ENCODE measurements at places on chromosomes 6 and 20.
A peak's percentile ranks its signal among the peaks of the same experiment; 100 is the strongest.

GRCh38 chr20:14649662-14650061, 312.2 kb upstream of the FLRT3 start:
- DNase-seq = no peak

DNA sequence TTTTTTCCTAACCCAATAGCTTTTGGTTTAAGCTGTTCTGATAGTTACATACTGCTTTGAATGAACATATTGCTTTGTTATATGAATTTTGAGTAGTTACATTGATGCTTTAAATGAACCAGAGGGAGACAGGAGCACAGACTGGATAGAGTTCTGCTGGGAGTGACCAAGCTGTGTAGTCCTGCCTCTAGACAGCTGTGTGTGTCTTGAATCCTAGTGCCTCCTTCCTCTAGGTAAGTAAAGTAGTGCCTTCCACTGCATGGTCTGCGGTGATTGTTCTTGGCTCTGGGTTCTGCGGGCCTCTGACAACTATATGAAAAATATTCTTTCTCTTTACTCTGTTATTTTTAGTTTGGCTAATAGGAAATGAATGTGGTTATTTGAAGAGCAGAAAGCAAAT, 46.0 kb upstream of the ADGRG6 start:
- no peak for DNase-seq

- DNase-seq = no peak
Measured at GRCh38 chr6:71478834-71479541, 190.4 kb downstream of the OGFRL1 start.

DNA sequence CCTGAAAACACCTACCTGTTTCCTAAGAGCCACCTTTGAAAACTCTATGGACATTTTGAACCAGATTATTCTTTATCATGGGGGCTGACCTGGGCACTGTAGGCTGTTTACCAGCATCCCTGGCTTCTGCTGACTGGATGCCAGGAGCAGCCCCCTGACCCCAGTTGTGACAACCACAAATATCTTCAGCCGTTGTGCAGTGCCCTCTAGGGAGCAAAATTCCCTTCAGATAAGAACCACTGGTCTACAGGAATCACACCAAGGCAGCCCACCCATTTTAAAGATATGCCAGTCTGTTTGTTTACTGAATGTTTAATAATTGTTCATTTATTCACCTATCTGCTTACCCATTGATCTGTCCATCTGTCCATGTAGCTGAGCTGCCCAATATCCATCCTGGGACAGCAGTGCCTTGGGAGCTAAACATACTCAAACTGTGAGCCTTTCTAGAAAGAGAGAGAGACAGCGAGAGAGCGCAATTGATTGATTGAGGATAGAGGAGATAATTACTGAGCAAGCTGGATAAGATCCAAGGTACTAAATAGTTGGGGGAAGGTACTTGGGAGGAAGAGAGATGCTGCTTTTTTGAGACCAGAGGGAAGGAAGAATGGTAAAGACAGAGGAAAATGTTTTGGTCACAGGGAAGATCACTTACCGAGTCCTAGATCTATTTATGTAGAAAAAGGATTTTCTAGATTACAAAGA, 276.8 kb downstream of the NRN1 start:
- no peak for DNase-seq

DNA sequence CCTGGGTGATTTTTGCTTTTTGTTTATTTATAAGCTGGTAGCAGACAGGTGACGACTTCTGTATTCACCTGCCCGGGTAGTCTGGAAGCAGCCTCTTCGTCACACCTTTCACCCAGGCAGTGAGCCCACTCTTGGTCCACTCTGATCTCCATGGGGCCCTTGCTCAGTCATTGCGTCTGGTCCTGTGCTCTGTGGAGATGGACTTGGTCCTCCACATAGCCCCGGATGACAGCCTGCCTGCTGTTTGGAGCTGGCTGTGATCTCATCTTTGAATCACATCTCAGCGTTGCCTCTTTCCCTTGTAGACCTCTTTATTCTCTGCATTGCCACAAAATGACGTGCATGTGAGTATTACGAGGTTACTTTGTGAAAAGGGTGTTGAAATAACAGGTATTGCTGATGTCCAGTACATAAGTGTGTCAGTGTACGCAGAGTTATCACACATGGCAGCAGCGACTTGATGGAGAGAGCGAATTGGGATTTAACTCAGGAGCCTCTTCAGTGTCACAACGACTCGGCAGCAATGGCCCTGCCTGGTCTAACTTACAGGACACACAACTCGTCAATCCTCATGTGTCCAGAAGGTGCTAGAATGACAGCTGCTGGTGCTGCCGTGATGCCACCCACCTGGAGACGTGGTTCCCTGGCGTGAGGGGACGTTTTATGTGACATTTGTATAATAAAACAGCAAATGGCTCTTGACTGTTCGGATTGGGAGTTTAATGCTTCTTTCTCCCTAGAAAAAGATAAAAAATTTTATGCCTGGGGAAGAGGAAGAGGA, 24.2 kb upstream of the FRMD1 start:
- DNase-seq = no peak

GRCh38 chr6:27254566-27254965, 7.1 kb downstream of the PRSS16 start:
- DNase-seq = no peak

- DNase-seq = peak; percentile 49
Measured at GRCh38 chr6:149028767-149029405, 282.1 kb downstream of the UST start.

- no peak for DNase-seq
Measured at GRCh38 chr20:63551068-63551467, 2.9 kb upstream of the FNDC11 start.

DNA sequence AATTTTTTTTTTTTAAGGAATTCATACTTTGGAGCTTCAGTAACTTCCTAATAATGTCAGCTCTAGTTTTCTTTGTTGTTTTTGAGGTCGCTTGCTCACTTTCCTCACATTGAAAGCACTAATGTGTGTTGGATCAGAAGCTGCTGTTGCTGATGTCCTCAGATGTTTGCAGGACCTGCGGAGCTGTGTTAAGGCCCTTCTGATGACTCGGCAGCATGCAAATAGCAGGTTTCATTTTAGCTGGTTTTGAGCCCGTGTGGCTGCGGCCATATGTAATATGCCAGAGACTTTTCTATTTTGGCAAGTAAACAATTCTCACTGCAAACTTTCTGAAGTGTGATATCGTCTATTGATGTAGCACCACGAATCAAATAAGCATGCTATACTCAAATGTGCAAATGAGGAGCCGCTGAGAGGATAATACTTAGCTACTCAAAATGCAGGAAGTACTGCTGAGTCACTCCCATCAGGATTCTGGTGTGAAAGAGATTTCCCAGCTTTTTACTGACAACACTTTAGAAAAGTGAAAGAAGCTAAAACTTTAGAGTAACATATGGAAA, 187.8 kb downstream of the SASH1 start:
- no peak for DNase-seq

- no peak for DNase-seq
Measured at GRCh38 chr20:50636601-50637540, 54.5 kb downstream of the RIPOR3 start.

GRCh38 chr20:56573986-56574385, 40.9 kb downstream of the FAM209B start:
- no peak for DNase-seq

DNA sequence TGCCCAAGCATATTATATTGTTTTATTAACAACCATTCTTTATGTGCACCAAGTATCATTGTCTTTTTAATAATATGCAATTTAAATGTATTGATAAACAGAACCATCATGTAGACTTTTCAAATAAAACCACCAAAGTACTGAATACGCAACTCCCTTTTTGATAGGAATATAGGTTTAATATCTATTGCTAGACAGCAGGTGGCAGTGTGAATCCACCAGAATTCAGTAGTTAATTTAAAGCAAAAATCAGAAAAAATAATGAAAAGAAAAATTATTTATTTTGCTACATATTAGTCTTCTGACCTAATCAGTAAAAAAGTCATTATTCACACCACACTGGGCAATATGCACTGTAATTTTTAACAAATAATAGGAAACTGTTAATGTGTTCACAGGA, 143.7 kb downstream of the KLHL32 start:
- DNase-seq = no peak

GRCh38 chr6:133208183-133208755, 32.9 kb upstream of the EYA4 start:
- no peak for DNase-seq

DNA sequence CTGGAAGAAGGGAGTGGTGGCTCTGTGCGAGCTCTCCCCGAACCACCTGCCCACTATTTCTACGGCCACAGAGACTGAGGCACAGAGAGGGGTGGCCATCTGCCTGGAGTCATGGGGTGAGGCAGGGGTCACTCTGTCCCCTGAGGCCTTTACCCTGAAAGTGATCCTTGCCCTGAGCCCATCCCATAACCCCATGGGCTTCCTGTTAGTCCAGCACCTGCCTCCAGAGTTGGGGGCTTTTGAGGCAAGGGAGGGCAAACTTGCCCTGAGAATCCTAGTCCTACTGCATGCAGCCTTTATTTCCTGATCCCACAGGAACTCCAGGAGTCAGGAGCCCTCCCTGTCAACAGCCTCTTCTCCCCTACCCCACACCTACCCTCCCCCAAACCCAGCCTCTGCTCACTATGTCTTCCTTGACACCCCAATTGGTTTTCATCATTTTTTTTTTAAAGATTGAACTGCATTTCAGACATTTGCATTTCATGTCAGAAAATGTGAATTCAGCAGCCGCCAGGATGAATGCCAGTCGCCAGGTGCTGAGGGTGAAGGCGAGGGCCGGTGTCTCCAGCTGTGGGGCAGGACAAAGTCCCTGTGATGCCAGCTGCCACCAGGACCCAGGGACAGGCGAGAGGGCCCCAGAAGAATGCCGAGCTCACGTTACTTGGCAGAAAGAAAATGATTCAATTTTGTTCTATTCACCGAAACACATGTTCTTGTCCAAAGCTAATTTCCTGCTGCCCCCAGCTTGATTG, 47.6 kb upstream of the NNAT start:
- DNase-seq = no peak

DNA sequence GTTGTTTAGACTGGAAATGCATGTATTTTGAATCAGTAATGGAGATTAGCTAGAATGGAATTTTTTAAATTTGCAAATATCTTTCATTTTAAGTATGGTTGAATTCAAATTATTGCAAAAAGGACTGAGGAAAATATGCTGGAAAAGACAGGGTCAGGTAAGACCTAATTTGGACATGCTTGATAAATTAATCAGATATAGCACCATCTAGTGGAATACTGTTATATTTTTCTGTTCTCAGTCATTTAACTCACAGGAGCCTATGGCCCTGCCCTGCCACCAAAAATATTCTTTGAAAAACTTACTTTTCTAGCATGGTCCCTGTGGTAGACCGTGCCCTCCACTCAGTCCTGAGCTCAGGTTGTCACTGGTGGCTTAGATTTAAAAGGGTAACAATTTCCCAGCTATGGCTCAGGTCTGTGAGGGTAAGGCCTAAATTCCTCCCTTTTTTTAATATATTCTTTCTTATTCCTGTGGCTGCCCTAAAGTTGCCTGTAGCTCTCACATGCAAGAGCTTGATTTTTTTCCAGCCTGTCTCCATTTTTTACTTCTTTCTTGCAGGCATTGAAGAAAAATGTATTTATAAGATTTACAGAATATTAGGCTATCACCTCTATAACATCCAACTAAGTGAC, 25.3 kb upstream of the KIAA1586 start:
- DNase-seq = no peak

DNA sequence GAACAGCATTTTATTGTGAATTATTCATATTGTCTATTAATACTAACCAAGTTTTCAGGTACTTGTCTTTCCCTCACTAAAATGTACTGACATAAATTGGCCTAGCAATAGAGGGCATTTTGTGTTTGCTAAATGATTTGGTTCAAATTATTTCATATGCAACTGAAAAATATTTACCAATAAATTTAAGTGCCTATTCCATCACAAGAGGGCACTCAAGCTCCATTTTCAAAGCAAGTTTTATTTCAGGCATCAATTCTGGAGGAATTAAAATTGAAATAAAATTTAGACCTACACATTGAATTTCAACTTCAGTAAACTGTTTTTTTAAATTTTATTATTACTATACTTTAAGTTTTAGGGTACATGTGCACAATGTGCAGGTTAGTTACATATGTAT, 114.3 kb upstream of the SYNCRIP start:
- no peak for DNase-seq

GRCh38 chr6:128519132-128519930, 1.1 kb downstream of the PTPRK start:
- DNase-seq = peak; percentile 0

DNA sequence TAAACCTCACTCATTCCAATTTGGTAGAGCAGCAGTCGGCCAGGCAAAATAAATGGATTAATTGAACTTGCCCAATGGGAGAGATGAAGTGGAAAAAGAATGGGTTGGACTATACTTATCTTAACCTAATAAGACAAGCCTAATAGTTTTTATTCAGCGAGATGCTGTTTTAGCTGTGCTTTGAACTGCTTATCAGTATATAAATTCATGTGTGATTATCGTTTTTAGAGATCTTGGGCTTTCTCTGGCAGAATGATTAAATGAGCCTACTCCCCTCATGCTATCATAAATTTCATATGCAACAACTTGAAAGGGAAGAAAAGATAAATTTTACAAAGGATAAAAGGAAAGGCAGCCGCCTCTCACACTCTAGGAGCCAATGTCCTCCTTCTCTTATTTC, 59.8 kb downstream of the SNAP25 start:
- DNase-seq = no peak

DNA sequence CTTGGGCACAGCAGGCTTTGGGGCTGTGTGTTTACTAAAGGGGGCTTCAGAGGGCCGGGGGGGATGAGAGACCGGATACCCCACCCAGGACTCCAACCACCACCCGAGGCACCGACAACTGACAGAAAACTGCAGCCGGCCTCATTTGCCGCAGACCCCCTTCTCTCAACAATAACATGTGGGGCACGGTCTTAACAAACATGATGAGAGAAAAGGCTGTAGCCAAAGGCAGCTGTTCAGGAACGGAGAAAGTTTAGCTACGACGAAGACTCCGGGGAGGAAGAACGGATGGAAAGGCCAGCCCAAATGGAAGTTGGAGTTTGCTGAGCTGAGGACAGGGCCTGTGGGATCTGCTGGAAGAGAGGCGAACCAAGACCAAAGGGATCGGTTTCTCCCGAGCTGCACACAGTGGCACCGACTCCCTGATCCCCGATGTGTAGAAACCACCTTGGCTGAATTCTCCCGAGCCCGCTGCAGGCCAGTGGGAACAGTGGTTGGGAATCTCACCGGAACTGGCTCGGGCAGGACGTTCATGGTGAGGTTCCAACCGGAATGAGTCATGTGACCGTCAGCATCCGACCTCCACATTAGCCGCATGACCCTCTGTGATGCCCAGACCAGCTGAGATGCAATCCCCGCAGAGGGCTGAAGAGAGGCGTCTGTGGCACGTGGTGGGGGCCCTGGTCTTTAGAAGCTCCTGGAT, 359.3 kb downstream of the TAF4 start:
- DNase-seq = no peak

DNA sequence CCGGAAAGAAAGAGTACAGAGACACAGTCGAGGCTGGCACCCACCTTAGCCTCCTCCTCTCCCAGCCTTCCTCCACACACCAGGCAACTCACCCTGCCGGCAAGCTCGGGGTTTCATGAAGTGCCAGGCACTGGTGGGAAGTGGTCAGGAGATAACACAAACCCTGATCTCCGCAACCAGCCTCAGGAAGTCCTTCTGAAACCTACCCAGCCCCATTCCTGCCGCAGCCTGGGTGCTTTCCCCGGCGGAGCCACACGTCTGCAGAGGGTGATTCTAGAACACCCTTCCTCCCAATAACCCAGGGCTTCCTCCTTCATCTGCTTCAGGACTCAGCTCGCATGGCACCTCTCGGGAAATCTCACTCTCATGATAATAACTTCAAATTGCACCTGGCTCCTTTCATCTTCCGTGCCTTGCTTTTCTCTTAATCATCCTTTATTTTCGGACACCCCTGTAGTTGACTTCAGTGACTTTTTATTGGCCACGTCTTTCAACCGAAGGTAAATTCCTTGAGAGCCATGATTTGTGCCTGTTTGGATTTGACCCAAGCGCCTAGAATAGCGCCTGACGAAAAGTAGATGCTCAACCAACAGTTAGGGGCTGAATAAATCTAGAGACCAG, 8.7 kb upstream of the HLA-E start:
- DNase-seq = no peak

Measured in activated naive CD8-positive, alpha-beta T cell treated with anti-CD3 and anti-CD28 coated beads, Interleukin-2, amount 50 U/mL, for 16 hours (primary cell).